ENCODE measurements at places on chromosomes 3 and 15.

- DNase-seq = no peak
These were observed 292.0 kb downstream of the RPLP1 start for GRCh38 chr15:69744391-69745162.

- DNase-seq = no peak
These were observed 53.2 kb upstream of the PPARG start for GRCh38 chr3:12235691-12236090.

GRCh38 chr3:53753518-53754183, 92.6 kb downstream of the CHDH start:
- no peak for DNase-seq

- DNase-seq = no peak
These were observed 140.3 kb downstream of the TJP1 start for GRCh38 chr15:29681946-29682345.

DNA sequence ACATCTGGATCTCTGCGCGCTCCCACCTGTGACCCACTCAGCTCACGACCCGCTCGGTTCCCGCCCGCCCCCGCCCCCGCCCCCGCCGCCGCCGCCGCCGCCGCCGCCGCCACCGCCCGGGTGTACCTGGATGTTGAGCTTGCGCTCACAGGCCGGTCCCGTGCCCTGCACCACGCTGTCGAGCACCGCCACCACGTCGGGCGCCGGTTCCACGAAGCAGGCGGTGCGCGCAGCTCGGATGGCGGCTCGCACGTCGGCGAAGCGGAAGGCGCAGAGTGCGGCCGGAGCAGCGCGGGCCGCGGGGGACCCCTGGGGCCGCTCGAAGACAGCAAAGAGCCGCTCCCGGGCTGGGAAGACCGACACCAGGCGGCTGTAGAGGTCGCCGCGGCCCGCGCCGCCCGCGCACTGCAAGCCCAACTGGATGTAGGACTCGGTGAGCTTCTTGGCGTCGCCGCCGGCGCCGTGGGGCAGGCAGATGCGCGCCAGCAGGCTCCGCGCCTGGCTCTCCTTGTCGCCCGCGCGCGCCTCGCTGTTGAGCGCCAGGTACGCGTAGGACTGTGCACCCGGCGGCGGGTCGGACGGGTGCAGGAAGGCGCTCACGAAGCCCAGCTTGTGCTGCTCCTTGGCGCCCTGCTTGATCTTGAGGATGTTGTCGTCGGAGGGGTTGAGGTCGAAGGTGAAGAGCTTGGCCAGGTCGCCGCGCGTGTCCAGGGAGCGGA, 1.1 kb downstream of the PLXND1 start:
- DNase-seq = no peak

DNA sequence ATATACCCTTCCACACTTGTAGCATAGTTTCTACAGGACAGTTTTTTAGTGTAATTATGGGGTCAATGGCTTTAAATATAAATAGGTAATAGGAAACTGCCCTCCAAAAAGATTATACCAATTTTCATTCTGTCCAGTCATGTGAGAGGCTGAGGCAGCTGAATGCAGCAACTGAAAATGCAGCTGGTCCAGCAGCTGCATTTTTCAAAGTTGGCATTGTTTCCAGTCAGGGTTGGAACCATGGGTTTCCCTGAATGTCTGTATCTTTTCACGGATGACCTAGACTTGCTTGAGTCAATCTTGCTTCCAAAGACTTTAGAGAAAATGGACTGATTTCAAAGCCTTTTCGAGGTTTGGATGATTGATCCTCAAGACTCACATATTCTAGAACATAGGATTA, 9.9 kb upstream of the KNL1 start:
- no peak for DNase-seq

DNA sequence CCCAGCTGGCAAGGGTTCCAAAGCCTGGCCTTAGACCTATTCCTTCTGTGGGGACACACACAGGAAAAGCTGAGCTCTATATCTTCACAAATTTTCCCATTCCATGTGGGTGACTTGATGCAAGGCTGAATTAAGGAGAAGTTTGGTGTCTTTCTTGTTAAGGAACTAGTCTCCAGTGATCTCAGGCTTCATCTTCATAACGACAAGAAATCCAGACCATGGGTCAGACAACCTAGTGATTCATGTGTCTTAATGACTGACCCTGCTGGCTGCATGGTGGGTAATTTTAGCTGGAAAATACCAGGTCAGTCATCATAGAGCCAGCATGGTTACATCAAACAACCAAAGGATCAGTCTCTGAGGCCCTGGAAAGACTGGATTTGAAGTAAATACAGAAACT, 112.7 kb upstream of the SLC4A7 start:
- DNase-seq = no peak

GRCh38 chr3:58704745-58705144, 38.2 kb upstream of the FAM3D start:
- no peak for DNase-seq

DNA sequence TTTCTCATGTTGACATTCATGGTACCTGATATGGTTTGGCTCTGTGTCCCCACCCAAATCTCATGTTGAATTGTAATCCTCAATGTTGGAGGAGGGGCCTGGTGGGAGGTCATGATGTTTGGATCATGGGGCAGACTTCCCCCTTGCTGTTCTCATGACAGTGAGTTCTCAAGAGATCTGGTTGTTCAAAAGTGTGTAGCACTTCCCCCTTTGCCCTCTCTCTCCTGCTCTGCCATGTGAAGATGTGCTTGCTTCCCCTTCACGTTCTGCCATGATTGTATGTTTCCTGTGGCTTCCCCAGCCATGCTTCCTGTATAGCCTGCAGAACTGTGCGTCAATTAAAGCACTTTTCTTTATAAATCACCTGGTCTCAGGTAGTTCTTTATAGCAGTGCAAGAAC, 3.3 kb upstream of the UBL7 start:
- DNase-seq = no peak

DNA sequence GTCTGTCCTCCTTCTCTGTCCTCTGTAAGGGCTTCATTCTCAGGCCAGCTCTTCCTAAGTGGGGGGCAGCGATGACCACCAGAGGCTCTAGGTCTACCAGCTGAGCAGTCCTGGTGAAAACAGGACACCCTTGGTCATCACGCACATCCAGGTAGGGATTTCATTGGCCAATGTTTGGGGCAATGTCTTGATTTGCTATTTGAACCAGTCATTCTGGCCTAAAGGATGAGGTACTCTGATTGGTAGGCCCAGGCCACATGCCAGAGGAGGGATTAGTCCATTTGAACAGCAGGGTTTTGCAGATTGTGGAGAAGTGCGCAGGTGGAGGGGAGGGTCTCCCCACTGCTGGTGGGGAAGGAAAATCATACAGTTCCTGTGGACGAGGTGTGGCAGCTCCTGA, 57.3 kb downstream of the PLXNA1 start:
- DNase-seq = no peak

- DNase-seq = no peak
These were observed 34.9 kb upstream of the NRROS start for GRCh38 chr3:196604548-196604947.

GRCh38 chr15:22262613-22263020, 182.3 kb downstream of the OR4M2 start:
- no peak for DNase-seq

DNA sequence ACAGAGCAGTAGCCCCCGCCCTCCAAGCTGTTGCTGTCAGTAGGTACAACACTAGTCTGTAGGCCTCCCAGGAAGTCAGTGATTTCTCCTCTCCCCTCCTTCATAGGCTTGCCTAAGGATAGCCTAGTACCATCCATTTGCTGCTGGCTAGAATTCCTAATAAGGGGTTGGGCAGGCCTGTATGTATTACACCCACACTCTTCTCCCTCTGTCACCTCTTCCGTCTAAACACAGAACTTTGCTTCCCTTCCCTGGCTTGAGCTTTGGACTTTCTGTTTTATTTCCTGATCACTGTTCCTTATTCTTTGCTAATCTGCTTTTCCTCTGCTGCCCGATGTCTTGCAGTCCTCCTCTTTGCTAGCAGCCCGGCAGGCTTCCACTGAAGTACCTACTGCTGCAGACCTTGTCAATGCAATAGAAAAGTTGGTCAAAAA, 93.4 kb upstream of the UMPS start:
- no peak for DNase-seq

DNA sequence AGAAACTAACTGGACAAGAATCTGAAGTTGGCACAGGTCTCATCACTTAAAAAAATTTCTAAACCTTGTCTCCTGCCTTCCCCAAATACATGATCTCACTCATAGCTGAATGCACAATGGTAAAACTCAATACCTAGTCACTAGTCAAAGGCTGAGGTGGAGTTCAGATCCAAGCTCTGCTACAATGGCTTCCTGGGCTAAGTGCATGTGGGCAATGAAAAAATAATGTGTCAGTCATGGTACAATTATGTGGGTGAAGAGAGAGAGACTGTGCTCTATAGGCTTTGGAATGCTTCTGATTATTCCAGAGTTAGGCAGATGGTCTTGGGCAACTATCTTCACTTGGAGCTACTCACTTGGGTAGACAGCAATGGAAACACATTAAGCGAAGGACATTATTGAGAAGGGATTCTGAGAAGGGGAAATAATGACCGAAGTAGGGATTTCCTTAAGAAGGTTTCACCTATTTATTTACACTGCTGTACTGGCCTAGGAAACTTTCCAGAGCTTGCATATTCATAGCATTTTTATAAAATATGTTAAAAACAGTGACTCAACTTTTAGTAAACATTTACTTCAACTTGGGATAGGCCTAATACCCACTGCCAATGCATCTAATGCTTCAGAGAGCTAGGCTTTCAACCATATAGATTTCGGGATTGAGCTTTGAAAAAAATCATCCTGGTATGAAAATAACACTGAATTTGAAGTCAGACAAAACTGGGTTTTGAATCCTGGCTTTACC, 58.7 kb upstream of the PLXND1 start:
- DNase-seq = no peak

DNA sequence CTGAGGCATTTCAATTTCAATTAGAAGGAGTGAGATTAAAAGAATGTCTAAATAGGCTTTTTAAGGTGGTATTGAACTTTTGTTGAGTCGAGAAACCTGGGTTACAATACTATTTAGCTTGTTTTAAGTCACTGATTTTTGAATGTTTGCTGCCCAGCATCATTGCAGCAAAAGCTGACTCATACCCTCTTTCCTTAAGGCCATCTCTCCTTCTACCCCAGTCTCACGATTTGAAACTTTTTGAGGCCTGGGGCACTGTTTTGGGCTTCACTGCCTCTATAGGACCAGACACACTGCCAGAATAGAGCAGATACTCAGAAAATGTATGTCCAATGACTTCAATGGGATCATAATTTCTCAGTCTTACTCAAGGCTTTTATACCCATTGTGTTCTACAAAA, 319.6 kb upstream of the TGFBR2 start:
- no peak for DNase-seq

DNA sequence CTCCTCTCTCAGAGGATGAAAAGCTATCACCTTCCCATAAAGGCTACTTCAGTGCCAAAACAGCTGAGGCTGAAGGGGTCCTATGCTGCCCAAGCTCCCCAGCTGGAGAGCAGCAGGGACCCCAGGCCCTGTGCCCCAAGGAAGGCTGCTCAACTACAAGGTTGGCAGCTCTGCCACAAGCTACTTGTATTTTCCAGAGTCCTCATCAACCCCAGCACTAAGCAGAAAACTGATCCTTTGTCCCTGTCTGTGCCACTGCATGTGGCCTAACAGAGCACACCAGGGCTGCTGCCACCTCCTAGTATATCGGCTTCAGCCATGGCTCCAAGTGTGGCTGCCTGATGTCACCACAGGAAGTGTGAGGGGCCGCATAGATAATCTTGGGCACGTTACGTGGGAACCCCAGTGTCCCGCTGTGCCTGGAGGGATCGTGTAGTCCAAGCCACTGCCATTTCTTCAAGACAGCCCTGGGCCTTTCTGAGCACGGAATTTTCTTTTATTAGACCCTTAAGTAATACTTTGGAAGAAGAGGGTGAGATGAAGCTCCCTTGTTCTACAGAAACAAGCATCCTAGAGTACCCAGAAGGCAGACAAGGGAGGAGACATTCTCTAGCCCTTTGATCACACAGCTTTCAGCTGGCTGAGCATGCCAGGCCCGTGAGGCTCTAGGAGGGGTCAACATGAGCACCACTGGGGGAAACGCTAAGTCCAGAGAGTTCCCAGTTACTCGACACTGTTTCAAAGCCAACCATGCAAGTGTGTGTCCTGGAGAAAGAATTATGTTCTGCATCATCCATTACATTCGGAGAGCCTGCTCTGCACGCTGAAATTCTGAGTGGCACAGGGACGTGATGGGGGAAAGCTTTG, 60.7 kb downstream of the CAPN7 start:
- DNase-seq = no peak

DNA sequence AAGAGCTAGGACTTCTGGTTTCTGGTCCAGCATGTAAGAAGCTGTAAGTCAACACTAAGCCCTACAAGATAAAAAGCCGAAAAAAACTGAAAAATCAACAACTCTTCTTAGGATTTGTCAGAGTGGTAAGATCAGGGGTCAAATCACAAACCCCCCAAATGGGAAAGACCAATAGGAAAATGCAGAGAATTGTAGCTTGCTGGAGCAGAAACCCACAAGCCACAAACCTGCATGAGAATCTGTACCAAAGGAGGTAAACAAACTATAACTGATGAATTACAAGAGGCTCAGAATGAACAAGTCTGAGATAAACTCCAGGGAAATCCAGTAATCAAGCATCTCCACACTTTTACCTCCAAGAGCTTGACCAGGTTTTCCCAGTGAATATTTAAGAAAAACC, 36.0 kb downstream of the RFX7 start:
- no peak for DNase-seq

- no peak for DNase-seq
These were observed 161.6 kb downstream of the GHSR start for GRCh38 chr3:172286548-172287148.

GRCh38 chr15:77454951-77455350, 34.3 kb downstream of the HMG20A start:
- no peak for DNase-seq

DNA sequence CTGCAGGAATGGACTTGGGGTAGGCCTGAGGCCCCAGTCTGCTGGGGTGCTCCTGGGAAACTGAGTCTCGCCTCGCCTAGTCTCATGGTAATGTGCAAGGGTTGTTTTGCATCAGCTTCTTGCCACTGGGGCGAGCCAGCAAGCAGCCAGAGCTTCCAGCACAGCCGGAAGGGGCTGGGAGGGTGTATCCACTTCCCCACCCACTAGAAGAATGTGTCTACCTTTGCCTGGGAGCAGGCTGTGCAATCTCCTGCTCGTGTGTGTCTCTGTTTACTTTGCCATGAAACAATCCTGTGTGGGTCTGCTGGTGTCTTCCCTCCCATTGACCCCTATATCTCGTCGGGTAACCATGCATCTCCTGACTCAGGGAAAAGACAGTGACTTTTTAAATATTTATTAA, 21.8 kb upstream of the ERICH6 start:
- DNase-seq = no peak

DNA sequence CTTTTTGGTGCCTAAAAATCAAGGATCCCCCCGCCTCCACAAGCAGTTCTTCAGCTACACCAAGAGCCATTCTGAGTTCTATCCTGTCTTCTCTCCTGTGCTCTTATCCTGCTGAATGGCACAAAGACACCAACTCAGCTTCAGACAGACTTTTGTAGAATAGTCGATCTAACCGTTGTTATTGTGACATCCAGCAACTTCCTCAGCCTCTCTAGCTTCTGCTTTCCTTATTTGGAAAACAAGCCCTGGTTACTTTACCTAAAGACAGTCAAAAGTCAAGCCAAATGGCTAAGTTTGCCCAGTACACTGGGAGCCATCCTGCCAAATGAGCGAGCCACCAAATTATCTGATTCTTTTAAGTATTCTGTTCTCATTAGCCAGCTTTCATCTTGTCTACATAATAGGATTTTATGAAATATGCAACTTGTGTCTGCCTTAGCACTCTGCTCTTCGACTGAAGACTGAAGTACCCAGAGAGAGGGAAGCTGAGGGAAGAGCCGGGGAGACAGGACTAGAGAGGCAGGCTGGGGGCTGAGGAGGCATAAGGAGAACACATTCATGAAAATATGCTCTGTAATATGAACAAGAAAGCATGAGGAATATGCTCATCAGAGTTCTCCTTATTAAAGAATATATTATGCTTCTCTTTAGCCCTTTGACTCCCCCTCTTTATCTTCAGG, 35.1 kb downstream of the LYZL4 start:
- DNase-seq = no peak
